Fibroblast of skin of back (primary cell): ENCODE measurements at places on chromosomes 11 and 22.

DNA sequence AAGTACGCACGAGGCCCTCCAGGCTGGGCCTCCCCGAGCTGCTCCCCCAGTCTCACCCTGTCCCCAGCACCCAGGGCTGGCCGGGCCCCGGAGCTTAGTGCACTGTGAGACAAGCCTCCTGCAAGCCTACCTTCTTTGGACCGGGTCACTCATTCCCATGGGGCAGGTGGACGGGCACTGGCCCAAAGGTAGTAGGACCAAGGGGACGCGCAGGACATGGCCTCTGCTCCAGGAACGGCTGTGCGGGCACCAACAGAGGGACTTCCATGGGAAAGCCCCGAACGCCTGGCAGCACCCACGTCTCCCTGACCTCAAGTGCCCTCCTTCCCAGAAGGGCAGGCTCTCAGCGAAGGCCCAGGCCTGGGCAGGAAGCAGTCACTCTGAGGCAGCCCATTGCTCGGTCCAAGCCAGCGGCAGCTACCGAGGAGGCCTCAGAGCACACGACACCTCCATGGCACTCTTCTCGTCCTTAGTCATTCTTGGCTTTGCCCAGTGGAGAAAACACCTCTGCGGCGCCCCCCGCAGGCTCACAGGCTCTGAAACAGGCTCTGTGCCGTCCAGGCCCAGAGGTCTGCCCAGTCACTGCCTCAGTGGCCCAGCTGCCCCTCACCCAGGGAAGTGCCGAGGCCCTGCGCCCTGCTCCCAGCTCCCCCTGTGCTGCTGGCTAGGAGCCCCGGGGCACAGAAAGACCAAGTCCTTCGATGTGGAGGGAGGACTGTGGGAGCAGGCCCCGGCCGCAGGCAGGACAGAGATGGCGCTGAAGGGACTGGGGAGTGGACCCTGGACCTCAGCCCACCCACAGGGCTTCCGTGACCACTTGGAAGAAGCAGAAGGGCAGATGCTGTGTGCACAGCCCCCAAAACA is 3.8 kb downstream of the MOB2 start:
- no peak for DNase-seq

- no peak for DNase-seq
Measured at GRCh38 chr11:42972741-42973140, 339.1 kb upstream of the API5 start.

GRCh38 chr11:16797776-16798175 is 59.3 kb downstream of the C11orf58 start:
- no peak for DNase-seq

DNA sequence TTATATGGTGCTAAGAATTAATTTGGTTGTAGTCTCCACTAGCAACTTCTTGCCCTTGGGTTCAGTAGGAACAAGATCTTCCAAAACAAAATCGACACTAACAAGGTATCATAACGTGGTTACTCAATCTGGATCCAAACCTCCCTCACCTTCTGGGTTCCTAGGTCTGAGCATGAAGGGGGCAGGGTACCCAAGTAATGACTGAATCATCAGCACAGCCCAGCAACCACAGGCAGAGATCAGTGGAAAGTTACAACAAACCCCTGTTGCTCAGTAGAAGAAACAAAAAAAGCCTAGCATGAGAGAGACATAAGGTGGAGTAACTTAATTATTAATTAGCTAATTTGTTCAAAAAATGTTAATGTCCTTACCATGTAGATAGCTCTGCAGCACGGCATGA is 221.4 kb downstream of the BLID start:
- peak; percentile 68 for DNase-seq

DNA sequence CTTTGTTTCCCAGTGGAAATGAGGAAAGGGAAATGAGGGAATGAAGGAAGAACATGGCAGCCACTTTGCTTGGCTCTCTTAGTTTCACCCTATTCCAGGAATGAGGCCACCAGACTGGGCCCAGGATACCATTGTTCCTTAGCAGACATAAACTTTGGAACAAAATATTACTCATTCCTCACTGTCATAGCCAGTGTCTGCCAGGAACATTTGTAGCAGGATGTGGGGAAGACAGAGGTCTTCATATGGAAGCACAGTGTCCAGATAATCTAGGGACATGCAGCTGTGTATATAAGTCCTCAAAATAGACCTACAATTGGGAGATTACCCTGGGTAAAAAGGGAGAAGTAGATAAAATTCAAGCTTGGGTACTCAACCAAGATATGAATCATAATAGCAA is 15.2 kb upstream of the FUT4 start:
- peak; percentile 67 for DNase-seq

DNA sequence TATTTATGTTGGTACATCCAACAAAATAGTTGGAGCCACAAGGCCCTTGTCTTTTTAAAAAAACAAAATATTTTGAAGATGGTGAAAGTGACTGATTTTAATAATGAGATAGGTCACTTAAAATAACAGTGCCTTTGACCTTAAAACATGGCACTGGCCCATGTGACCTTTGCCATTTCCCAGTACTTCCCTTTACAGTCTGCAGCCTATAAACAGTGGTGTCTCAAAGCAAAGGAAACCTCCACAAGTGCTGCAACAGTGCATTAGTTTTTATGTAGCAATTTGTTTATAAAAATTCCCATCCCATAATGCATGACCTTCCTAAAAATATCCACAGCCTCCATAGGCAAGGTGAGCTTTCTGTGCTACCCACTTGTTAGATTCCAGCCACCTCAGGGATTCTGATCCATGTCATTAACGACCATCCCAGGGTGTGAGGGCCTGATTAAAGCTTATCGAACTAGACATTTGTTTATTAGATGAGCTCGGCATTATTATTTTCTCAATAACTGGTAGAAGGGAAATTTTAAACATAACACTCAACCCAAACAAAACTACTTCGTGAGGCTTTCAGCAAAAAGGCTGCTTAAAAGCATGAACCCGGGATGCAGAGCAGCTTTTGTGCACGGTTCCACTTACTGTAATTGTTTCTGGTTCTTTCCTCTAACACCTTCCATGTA is 28.0 kb upstream of the CRKL start:
- no peak for DNase-seq

GRCh38 chr11:95699631-95700470 is 89.7 kb downstream of the FAM76B start:
- DNase-seq = peak; percentile 58

DNA sequence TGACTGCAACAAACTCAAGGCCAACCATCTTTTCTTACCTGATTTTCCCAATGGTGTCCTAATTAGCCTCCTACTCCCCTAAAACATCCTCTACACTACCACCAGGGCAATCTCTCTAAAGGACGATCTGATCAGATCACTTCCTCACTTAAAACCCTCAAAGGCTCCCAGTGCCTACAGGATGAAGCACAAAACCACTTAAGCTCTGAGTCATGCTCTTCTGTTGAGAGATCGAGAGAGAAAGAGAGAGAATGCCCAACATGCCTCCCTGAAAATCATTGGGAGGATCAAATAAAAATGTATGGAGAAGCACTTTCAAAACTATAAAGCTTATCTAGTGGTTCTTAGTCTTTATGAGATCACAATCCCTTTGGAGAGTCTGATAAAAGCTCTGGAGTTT is 171.1 kb downstream of the CADM1 start:
- peak; percentile 60 for DNase-seq

DNA sequence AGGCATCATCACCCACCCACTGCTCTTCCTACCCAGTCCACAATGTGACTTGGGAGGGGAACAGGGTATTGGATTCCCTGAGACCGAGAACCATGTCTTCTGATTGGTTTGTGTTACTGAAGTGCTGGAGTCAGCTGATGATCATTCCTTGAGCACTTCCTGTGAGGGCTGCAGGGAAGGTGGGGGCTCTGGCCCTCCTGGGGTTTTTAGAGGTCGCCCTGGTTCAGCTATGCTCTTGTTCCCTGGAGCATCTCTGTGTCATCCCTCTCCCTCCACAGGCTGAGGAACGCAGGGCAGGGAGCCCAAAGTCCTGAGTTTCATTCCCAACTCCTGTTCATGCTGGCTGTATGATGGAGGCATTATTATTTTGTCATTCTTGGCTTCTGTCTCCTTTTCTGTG is 6.7 kb downstream of the ZC3H7B start:
- DNase-seq = peak; percentile 84
